Posterior cingulate gyrus (tissue), 11 donors: ENCODE measurements at places on chromosomes 3 and 15.

DNA sequence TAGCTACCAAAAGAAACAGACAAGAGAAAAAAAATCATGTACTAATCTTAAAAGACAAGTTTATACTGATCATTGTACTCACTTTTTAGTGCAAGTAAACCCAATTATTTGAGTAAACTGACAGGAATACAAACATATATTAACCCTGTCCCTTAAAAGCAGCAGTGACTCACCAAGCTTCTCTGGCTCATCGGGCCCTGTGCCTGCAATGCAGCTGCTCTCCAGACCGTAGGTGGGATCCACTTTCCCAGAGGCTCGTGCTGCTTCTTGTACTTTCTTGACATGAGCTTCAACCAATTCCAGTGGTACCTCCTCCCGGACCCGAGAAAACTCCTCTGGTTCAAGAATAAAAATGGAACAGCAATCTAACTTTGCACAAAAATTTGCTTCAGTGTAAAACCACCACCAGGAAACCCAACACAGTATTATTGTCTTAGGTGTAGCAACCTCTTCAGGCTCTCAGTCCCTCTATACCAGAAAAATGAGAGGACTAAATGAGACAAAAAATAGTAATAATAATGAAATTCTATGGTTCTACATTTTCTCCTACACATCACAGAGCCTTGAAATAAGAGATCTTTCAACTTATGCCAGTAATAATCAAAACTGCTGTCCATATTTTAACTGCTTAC lies 82.6 kb upstream of the CSPG5 start:
- DNase-seq, result peak; percentile 94

- DNase-seq, result no peak
Measured at GRCh38 chr15:101813803-101814534, 2.0 kb downstream of the OR4F15 start.

GRCh38 chr3:31166249-31166885 lies 271.9 kb upstream of the GADL1 start:
- DNase-seq, result no peak

- no peak for DNase-seq
Measured at GRCh38 chr15:39312984-39313383, 267.9 kb upstream of the THBS1 start.

DNA sequence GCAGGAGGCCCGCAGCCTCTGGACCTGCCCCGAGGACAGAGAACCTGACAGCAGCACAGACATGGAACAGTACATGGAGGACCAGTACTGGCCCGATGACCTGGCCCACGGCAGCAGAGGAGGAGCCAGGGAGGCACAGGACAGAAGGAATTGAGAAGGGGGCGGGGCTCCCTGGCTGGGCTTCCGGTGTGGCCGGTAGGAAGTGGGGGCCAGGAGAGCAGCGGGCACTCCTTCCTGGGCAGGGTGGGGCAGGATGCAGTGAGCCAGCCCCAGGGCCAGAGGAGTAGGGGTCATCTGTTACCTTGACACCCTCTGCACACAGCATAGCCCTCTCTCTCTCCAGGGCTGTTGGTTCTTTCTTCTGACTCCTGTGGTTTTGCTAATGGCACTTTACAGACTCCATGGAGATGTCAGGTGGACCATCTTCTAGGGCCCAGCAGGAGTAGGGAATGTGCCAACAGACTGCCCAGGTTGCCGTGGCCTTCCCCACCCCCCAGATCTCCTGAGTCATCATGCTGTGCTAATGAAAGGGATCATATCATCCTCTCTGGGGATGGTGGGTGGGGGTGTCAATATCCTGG lies 8.6 kb upstream of the ISG20 start:
- DNase-seq, result no peak

DNA sequence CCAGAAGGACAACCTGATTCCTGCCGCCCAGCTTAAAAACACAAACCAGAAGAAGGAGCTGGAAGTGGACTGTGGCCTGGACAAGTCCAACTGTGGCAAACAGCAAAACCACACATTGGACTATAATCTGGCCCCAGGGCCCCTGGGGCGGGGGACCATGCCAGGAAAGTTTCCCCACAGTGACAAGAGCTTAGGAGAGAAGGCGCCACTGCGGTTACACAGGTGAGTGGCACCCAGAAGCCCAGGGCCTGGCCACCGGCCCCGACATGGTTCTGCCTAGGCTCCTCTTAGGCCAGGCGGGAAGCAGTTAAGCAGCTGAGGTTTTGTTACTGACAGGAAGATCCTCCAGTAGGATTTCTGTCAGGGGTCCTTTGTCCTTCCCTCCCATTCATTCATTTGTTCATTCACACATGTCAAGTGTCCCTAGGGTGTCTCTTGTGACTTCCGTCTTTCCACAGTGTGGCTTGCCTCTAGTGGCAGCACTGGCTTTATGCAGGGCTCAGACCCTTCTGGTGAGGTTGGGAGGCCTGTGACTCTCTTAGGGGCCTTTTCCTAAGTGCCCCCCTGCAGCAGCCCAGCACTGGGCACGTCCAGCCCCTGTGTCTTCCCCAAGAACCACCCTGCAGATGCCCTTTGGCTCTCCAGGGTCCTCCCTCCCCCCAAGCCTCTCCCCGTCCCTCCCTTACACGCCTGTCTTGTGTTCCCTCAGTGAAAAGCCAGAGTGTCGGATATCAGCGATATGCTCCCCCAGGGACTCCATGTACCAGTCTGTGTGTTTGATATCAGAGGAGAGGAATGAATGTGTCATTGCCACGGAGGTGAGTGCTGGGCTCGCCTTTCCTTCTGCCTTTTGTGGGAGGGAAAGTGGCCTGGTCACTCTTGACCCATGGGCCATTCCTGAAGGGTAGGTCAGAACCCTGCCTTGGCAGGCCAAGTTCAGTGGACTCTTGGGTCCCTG lies 7.8 kb downstream of the DLL4 start:
- no peak for DNase-seq

DNA sequence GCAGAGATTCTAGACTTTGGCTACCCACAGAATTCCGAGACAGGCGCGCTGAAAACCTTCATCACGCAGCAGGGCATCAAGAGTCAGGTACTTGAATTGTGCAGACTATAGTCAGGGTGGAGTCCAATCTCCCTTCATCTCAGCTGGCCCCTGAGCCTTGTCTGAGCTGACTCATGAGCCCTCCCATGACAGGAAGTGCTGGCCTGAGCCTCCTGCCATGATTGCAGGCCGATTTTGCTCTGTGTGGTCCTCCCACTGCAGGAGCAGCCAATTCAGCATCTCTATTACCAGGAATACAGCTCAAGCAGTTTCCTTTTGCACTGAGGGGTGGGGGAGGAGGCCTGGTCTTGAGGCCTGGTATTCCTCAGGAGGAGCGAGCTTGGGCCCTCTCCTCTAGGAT lies 5.5 kb downstream of the AP2M1 start:
- DNase-seq, result no peak

GRCh38 chr3:148453781-148454191 lies 243.9 kb upstream of the AGTR1 start:
- DNase-seq, result no peak

- no peak for DNase-seq
Measured at GRCh38 chr15:101373577-101373976, 78.5 kb upstream of the SNRPA1 start.

GRCh38 chr3:71671216-71671845 lies 53.9 kb downstream of the EIF4E3 start:
- no peak for DNase-seq

DNA sequence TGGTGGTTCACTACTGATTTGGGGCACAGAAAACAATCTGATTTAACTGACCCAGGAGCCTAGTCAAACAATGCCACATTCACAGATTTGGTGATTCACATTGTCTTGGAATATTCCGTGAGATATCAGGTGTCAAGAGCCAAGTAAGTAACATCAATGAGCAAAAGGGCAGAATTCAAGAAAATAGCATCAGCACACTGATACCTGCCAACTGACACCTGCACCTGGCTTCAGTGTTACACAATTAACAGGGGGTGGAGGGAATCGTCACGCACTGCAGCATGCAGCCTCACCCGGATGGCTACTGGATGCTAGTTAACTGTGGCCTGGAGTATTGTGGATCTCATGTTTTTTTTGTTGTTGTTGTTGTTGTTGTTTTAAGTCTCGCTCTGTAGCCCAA lies 17.6 kb downstream of the CCNL1 start:
- no peak for DNase-seq
